ENCODE measurements at places on chromosomes 11 and 22. TPM values are rescaled to one million over a fixed set of nuclear protein-coding genes. Genes with fewer than 3 reads are reported as not detected.

GRCh38 chr11:117669062-117669461, 128.0 kb downstream of the DSCAML1 start:
- no peak overlapping the region for H3K4me3 ChIP-seq
- no peaks in the 10 kb centered on the region for H3K36me3 ChIP-seq
- no peak overlapping the region for H3K27ac ChIP-seq

DNA sequence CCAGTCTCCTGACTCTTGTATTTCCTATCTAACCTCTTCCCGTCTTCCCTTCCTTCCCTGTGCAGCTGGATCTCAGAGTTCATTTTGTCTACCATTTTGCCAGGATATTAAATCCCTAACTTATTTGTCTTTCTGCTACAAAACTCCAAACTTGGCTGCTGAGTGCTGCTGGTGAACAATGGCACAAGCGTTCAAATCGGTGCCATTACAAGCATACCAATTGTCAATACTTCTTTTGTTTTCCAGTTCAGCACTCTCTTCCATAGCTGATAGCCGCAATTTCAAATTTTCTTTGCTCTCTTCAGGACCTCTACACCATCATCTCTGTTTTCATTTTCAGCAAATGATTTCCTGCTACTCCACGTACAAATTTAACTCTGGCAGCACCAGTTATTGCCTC, 13.4 kb downstream of the IL18 start:
- no peak overlapping the region for H3K27ac ChIP-seq
- no peaks in the 10 kb centered on the region for H3K36me3 ChIP-seq
- no peak for DNase-seq
- no peaks in the 10 kb centered on the region for H3K4me1 ChIP-seq
- H3K4me3 ChIP-seq = no peak overlapping the region

Gene OR4A16
- not detected for total RNA-seq

DNA sequence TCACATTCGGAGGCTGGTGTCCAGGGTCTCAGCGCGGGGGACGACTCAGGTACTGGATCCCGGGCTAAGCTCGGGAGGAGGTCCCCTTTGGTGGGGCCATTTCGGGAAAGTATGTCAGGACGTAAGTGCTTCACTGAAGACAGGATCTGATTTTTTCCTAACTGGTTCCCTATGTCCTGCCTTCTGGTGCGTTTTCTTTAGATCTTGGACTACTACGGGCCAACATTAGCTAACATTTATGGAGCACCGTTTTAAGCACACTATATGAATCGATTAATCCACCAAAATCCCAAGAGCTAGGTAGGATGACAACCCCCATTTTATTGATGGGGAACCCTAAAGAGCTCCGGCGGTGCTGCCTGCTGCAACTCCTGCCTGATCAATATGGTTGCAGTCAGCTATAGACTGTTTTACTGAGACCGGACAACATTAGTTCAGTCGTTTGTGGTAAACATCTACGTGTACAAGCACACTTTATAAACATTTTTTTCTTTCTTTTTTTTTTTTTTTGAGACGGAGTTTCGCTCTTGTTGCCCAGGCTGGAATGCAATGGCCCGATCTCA, 17.0 kb upstream of the WDR74 start:
- H3K36me3 ChIP-seq = peaks cover 35% of the 10 kb centered on the region
- no peaks in the 10 kb centered on the region for H3K27me3 ChIP-seq
- no peak for DNase-seq
- H3K27ac ChIP-seq = peak overlapping the region; percentile 74
- H3K4me3 ChIP-seq = peak overlapping the region; percentile 97

Gene LZTR1
- 100 TPM for total RNA-seq

DNA sequence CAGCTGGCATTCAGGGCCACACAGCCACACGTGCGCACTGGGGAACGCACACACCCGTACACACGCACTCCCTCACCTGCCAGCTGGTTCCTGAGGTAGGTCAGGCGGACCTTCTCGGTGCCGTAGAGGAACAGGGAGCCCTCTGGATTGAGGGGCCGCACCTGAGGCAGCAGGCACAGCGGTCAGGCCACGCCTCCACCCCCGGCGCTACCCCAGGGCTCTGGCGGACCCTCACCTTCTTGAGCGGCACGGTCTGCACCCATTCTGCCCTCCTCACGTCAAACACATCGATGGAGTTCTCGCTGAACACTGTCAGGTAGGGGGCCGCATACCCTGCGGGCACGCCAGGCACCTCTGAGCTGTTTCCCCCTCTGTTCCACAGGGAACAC, 17.0 kb downstream of the CDC42BPG start:
- no peaks in the 10 kb centered on the region for H3K4me1 ChIP-seq
- no peaks in the 10 kb centered on the region for H3K27me3 ChIP-seq
- no peak overlapping the region for H3K4me3 ChIP-seq
- no peak overlapping the region for H3K27ac ChIP-seq

Gene CYTH4
- 126 TPM for total RNA-seq

DNA sequence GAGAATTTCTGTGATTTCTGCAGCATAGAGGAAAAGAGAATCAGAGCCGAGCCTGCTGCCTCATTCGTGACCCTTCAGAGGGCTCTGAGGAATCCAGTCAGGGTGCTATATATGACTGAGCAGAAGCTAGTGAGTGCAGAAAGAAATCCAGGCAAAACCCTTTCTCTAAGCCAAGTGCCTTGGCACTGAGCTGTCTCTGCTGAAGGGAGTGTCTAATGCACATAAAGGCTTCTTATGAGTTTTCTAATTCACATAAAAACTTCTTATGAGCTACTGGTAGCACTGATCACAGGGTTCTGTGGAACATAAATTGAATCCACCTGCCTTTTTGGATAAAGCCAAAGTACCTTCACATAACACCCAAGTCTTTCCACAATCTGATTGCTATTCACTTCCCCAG, 785.7 kb upstream of the CCDC90B start:
- H3K36me3 ChIP-seq = no peaks in the 10 kb centered on the region
- no peaks in the 10 kb centered on the region for H3K4me1 ChIP-seq
- no peak for DNase-seq
- H3K27ac ChIP-seq = no peak overlapping the region
- H3K27me3 ChIP-seq = no peaks in the 10 kb centered on the region

- no peak overlapping the region for H3K4me3 ChIP-seq
- no peak for DNase-seq
- no peaks in the 10 kb centered on the region for H3K4me1 ChIP-seq
Observed at GRCh38 chr11:123521001-123521400, 90.9 kb downstream of the GRAMD1B start.

GRCh38 chr11:113690619-113691569, 15.2 kb downstream of the TMPRSS5 start:
- H3K27me3 ChIP-seq = no peaks in the 10 kb centered on the region
- H3K36me3 ChIP-seq = no peaks in the 10 kb centered on the region
- H3K4me3 ChIP-seq = no peak overlapping the region
- no peak for DNase-seq
